ENCODE measurements at places on chromosomes 7 and 10.

DNA sequence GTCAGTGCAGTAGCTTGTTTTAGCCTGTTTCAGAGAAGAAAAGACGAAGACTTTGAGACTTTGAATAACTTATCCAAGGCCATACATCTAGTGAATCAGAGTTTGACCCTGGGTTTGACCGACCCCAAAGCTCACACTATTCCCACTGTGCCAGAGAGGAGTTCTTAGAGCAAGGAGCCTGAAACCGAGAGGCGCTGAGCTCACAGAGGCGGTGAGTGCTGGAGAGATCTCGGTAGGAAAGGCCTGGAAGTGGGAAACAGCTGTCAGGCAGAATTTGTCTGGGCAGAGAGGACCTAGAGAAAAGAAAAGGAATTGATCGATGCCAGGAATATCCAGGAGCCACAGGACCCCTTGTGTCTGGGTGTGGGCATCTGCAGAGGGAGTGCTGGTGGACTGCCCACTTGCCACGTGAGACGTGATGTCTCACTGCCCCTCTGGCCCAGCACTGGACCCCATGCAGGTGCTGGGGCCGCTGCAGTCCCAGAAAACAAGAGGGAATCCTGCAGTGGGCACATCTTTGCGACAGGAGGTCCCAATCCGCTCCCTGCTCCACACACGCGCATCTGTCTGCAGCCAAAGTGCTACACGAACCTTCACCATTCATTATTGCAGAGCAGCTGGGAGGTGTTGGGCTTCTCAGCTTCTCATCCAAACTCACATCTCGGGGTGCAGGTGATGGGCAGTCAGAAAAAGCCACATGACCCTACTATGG, 6.2 kb downstream of the CALML3 start:
- DNase-seq, result no peak

DNA sequence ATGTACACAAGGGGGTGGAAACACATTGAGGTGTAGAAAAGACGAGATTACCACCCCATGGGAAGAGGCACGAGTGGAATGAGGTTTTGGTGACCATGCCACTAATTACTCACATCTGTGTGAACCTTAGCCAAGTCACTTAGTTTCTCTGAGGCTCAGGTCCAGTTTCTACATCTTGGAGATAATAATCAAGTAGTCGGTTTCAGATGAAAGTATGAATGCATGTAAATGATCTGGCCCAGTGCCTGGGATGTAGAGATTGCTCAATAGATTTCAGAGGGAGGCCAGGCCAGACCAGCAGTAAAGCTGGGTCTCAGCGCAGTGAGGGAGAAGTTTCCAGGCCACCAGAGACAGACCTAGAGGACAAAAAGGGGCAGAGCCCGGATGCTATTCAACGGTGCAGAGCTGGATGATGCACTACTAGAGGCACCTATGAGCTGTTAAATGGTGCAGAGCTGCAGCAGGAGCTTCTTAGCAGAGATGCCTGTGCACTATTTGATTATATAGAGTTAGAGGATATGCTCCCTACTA, 725.1 kb downstream of the GRID1 start:
- DNase-seq, result no peak

GRCh38 chr10:114009281-114009996, 34.2 kb upstream of the ADRB1 start:
- DNase-seq, result no peak

DNA sequence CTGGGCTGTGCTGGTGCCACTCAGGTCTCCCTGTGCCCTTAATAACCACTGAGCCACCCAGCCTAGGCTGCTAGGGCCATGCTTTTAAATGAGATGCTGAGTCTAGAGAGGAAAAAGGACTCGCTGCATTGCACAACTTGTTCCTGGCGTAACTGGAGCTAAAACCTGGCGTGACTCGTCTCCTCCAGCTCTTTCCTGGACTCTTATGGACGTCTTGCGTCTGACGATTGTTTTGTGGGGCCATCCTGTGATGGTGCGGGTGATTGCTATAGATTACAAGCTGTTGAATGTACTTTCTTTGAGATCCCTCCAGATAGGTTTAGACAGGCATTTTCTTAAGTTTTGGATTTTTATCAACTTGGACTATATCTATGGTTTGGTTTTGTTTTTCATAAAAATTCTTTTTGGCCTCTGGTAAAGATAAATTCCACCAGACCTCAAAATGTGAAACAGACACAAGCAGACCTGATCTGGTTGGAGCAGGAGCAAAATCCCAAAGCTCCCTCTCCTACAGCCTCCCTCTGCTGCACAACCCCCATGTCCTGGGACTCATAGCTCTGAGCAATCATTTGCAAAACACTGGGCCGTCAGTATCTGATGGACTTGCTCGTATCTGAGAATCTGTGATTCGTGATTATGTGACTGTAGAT, 230.3 kb downstream of the ARHGAP12 start:
- no peak for DNase-seq

GRCh38 chr7:94376281-94376680, 18.4 kb upstream of the COL1A2 start:
- DNase-seq, result no peak

- no peak for DNase-seq
Observed at GRCh38 chr10:102261196-102261595, 15.9 kb downstream of the GBF1 start.

- no peak for DNase-seq
Observed at GRCh38 chr10:64546073-64546472, 1024.9 kb downstream of the REEP3 start.

DNA sequence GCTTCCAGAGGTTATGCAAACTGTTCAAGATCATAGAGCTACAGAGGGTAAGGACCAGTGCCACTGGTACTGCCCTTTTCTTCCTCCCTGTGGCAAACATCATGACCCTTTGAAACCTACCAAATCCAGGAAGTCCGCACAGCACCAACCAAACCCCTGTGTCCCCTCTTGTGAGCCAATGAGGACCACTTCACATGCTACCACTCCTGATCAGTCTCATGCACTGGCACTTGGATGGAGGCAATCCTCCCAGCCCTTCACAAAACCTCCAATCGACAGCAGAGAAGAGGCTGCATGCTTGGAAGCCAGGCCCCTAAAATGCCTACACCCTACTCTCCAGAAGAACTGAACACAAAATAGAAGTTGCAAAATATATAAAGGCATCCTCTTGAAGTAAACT, 248.0 kb downstream of the TNS3 start:
- no peak for DNase-seq

GRCh38 chr7:46414946-46415345, 493.9 kb upstream of the IGFBP3 start:
- no peak for DNase-seq

Data from NCI-H2081 (cell line).